Motor neuron (in vitro differentiated cells): ENCODE measurements at places on chromosomes 1 and 21.

GRCh38 chr1:202809597-202810159 lies 1.1 kb upstream of the PCAT6 start:
- no peak for ATAC-seq

DNA sequence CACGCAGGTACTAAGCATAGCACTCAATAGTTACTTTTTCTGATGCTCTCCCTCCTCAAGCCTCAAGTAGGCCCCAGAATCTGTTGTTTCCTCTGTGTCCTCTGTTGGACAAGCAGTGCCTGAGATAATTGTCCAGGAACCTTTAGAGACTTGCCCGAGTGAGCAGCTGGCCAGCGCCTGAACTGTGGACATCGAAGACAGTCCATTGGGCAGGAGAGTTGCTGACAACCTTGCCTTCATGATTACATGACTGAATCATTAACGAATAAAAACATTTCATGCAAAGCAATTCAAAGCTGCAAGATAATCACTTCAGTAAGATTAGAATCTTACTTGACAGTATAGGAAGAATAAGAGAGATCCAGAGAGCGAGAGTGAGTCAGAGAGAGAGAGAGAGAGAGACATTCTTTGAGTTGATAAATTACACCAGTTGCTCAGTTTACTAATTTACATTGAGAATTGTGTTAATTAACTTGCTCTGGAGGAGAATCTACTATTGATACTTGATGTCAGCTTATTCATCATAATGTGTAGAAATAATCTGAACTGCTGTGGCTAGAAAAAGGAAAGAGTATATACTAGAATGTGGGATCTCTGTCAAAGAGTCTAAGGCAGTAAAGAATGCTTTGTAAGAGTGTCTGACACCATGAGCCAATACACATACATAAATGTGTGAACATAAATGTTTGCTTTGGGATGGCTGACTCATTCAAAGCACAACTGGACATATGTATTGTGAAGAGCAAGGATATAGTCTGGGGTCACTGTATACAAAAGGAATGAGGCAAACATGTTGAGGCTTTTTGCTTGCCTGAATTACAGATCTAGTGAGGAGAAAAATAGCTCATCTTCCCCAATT lies 216.0 kb downstream of the ZNF326 start:
- ATAC-seq, result peak; percentile 25

DNA sequence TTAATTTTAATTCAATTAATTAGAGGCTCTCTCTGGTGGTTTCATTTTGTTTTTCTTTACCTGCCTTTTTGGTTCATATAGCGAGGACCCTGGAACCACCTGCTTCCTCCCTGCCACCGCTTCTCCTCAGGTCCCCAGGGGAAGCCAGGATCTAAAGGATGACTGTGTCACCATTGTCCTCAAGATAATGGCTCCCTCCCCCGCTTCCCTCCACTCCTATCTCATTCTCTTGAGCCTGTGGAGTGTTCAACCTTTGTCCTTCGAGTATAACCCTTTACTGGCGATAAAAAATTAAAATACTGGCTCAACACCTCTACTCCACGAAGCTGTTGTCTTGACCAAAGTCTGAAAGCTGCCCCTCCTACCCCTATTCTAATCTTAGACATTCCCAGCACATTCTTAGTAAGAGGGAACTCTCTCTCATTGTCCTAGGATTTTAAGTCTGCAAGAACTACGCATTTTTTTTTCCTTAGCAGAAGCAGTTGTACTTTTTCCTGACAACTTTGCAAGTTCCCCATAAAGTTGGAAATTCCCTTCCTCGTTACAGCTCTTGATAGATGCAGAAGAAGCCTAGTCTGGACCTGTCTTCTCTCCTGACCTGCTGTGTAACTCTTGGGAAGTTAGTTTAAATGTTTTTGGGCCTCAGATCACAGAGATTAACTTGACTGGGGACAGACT lies 12.6 kb upstream of the MAPKAPK2 start:
- ATAC-seq, result peak; percentile 78

GRCh38 chr1:99728494-99729235 lies 37.8 kb downstream of the FRRS1 start:
- peak; percentile 56 for ATAC-seq

GRCh38 chr1:201758499-201759050 lies 70.4 kb upstream of the IPO9 start:
- no peak for ATAC-seq

- no peak for ATAC-seq
These were observed 6.9 kb upstream of the C4BPB start for GRCh38 chr1:207081806-207082205.
